ENCODE measurements at places on chromosomes 3 and 15.

DNA sequence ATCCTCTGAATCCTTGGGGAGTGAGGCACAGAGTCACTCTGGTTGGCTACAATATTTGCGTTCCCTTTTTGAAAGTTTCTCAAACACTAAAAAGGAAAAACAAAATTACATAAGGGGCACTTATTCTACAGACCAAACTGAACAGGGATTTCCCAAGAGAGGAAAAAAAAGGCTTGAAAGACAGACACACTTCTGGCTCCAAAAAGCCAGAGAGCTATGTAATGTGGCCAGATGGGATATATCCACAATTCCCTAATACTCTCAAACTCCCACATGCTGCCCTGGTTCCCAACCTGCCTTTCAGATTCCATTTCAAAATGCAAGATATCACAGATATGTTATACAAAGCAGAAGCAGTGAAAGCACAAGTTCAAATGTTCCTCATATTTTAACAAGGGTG lies 1.6 kb downstream of the FRMD4B start:
- DNase-seq, result no peak

DNA sequence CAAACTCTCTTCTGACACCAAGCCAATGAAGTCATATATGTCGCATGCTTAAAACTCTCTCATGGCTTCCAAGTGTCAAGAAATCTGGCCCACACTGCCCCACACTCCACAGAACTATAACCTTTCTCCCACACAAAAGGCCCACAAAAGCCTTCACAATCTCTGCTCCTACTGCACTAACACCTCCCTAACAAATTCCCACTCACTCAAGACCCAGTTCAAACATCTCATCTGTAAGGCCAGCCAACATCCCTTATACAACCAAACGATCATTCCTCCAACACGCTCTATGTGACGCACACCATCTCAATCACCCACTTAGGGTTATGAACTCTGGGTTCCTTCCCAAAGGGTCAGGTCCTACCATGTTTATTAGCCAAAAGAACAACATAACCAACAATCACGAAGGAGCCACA lies 13.5 kb downstream of the TBC1D2B start:
- DNase-seq, result peak; percentile 79

GRCh38 chr3:4834403-4834866 lies 144.8 kb upstream of the BHLHE40 start:
- DNase-seq, result peak; percentile 17

DNA sequence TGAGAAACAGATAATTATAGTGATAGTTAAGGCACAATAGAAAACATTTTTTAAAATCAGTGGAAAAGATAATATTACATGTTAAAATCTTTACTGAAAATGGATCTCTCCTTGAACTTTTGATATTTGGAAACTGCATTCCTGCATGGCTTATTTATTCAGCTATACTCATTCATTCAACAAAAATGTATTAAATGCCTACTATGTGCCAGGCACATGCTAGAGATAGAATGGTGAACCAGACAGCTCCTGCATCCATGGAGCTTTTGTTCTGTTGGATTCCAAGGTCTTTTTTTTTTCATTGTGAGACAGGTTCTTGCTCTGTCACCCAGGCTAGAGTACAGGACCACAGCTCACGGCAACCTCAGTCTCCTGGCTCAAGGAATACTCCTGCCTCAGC lies 4.5 kb downstream of the PXK start:
- DNase-seq, result no peak

DNA sequence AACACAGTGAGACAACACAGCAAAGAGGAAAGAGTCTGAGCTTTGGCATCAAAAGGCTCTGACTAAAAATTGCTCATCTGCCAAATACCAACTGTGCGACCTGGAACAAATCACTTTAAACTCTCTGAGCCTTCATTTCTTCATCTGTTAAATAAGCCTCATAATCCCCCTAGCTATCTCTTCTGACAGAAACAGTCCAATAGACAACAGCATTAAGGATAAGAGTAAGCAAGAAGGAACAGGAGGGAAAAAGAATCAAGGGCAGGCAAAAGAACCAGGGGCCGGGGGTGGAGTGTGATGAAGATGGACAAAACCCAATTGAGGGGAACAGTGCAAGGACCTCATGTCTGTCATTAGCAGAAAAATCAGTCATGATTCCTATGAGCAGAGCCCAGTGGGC lies 79.4 kb upstream of the SETMAR start:
- no peak for DNase-seq

DNA sequence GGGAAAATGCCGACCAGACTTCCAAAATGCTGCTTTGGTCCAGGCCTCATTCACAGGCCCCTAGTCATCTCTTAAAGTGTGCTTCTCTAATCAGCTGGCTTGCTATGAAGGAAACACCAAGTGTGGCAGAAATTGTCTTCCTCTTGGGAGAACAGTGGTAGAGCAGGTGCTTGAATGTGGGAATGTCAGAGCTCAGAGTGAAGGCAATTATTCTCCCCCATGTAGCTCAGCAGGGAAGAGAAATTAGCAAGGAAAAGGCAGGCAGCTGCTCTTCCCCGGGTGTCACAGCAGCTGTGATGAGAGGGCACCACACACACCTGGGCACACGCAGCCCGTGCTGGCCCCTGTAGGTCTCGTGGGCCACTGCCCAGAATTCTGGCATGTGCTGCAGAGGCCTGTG lies 358.5 kb downstream of the WDR72 start:
- no peak for DNase-seq

- DNase-seq, result no peak
Measured at GRCh38 chr3:5699313-5699712, 511.8 kb downstream of the EDEM1 start.

Measured in IMR-90 (cell line).